ENCODE measurements at places on chromosomes 12 and 14.
A peak's percentile ranks its signal among the peaks of the same experiment; 100 is the strongest.

DNA sequence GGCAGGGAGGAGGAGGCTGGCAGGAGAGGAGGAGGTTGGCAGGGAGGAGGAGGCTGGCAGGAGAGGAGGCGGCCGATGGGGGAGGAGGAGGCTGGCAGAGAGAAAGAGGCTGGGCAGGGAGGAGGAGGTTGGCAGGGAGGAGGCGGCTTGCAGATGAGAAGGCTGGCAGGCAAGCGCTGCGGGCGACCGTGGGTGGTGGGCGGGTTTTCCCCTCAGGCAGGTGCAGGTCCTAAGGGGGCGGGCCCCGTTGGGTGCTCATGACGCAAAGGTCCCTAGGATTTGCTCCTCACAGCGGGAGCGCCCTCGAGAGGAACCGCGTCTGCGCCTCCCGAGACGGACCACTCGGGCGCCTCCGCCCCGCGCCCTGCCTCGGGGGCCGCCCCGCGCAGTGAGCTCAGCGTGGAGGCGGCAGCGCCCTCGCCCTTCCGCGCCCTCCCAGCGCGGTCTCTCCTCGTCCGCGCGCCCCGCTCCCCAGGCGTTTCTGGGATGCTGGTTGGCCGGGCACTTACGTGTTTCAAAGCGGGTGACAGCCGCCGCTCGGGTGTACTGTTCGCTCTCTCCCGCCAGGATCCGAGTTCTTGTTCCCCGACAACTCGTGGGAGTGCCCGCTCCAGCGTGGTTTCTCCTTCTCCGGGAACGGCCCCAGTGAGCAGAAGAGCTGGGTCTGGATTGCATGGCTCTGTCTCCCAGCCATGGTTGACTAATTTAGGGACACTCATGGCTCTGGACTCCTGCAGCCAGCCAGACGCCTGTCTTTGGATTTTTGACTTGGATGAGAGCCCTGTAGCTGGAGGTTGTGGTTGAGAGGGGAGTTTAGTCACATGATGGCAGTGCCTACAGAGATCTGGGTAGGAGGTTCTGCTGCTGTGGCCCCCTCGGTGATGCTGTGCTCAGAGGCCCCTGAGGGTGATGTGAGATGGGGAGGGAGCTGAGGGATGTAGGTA, 64.1 kb upstream of the PPP4R3A start:
- no peak for DNase-seq

DNA sequence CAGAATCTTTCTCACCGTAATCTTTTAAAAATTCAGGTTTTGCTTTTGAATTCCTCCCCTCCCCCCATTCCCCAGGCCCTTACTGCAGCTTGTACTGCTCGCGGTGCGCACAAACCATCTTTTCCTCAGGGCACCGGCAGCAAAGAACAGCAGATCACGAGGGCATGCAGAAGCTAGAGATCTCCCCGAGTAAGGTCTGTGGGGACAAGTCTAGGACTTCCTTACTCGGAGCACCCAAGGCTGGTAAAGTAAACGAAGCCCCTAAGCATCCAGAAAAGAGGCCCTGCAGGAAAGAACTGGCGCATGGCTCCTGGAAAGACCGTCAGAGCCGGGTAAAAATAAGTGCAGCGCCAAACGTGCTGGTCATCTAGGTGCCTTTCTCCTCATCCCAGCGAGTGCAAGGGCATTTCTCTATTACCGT, 727 bp downstream of the LDHB start:
- no peak for DNase-seq

DNA sequence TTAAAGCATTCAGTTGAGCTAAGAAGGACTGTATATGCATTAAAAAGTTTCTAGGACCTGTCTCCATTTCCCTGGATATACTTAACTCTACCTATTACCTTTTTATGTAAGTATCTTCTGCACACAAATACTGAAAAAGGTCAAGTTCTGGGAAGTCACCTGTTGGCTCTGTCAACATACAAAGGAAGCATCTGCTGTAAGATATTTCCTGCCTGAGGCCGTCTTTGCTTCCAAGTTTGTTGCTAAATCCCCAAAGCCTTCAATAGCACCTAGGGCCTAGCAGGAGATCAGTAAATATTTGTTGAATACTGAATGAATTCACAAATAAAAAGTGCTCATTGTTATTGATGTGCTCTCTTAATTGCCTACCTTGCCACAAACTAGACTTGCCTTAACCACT, 188.4 kb downstream of the DUSP6 start:
- peak; percentile 18 for DNase-seq

- DNase-seq, result peak; percentile 16
Measured at GRCh38 chr14:82710267-82710841, 1176.7 kb upstream of the SEL1L start.

- DNase-seq, result no peak
Measured at GRCh38 chr14:89575386-89576061, 158.5 kb upstream of the FOXN3 start.

DNA sequence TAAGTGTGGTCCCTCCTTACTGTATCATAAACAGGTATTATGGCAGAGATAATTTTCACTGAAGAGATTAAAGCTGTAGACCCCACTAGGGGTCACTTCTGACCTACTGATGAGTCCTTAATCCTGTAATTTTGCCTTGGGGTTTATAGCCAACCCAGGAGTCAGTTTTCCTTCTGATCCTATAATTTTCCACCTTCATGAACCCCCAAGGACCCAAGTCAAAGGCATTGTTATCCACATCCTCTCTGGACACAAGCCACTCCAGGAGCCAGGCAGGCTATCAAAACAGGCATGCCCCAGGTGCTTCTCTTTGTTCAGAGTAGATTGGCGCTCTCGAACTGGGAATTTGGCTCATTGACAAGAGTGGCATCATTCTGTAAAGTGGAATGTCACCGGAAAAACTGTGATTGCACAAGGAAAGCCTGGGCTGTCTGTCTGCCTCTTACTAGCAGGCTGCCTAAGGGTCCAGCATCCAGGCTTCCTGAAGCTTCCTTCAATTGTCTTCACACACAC, 1523.2 kb upstream of the FLRT2 start:
- no peak for DNase-seq

- no peak for DNase-seq
Measured at GRCh38 chr12:95574799-95575452, 23.6 kb upstream of the USP44 start.

DNA sequence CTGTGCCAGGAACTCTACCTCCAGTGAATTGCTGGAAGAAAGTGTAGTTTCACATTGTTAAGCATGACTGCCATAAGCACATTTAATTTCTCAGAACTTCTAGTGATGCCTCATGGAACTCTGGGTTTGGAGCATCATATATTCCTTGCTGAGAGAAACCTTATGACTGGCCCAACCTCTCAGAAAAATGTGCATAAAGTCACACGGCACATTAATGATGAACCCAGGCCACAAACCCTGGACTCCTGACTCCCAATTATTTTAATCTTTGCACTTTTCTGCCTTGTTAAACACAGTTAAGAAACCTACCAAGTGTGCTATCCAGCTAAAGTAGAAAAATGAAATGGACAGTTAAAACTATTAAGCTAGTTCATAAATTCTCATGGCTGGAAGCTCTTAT, 5.6 kb downstream of the TCP11L2 start:
- no peak for DNase-seq

DNA sequence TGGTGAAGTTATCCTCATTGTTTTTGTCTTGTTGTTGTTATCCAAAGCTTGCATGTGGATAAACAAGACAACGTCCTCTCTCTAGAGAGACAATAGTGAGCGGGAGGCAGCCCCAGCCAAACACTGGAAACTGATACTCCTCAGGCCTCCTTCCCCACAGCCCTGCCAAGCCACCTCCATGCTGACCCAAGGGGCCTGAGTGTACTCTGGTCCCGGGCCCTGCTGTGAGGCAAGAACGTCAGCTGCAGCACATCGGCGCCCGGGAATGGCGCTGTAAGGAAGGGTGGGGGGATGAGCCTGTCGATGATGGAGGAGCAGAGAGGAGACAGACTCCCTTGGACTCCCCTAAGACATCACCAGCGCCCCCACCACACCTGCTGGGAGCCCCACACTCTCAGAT, 83.6 kb downstream of the ANO2 start:
- DNase-seq, result no peak

- DNase-seq, result no peak
Measured at GRCh38 chr12:53937099-53937498, 1.5 kb upstream of the HOXC13 start.

DNA sequence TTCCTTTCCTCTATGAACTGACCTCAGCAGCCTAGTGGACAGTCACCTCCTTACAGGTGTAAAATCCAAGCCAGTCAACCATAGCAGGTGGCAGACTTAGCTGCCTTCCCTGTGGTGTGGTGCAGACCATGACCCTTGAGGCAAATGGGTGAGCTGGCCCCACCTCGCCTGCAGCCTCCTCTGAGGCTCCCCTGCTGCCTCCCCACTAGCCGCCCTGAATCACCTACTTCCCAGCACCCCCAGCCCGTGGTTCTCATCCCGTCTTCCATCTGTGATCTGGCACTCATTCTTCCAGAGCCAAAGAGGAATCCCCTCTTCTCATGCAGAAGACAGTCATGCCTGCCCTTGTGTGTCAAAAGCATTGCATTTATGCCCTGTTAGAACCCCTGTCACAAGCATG, 34.4 kb upstream of the TSPAN9 start:
- DNase-seq, result no peak

DNA sequence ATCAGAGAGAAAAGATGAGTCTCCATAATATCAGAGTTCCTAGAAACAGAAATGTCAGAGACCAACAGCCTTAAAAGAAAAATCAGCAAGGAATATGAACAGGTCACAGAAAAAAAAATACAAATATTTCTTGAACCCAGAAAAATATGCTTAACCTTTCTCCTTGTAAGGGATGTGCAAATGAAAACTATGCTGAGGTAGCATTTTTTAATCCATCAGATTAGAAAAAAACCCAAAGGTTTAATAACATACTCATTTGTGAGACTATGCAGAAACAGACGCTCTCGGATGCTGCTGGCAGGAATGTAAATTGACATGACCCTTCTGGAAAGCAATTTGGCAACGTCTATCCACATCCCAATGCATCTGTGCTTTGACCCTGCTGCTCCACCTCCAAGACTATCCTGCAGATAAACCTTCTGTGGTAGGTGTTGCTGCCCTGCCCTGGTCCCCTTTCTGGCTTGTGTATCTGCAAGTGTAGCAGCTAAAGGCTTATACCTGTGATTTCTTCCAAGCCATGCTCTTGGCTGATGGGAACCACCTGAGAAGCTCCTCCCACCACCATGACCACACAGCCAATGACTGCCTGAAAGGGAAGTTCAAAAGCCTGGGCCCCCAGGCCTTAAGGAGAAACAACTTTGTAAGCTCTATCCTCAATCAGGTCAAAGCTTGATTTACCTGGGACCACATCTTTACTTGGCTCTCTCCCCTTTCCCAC, 49.4 kb downstream of the LTBP2 start:
- no peak for DNase-seq

GRCh38 chr14:96398921-96399320, 7.0 kb downstream of the AK7 start:
- no peak for DNase-seq

GRCh38 chr12:114209861-114210260, 196.1 kb downstream of the TBX5 start:
- DNase-seq, result no peak

- peak; percentile 76 for DNase-seq
Measured at GRCh38 chr14:74608959-74609611, 3.0 kb downstream of the LTBP2 start.

- no peak for DNase-seq
Measured at GRCh38 chr12:106115440-106115839, 23.3 kb downstream of the NUAK1 start.

GRCh38 chr14:59189091-59189785, 771 bp downstream of the DAAM1 start:
- no peak for DNase-seq

All from GDM1 (cell line).